SW 1271 (cell line): ENCODE measurements at places on chromosomes 12 and 14.

DNA sequence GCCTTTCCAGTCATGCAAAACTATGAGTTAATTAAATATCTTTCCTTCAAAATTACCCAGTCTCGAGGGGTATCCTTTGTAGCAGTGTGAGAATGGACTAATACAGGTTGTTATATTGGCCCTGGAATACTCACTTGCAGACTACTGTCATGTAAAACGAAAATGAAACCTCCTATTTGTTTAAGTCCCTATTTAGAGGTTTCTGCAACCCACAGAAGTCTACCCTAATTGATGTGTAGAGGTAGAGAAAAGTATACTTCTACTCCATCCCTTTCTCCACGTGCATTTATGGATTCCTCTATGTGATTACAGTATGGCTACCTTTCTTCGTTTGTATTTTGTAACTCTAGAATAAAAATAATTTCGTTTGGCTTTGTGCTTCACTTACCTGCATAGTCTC, 371.1 kb downstream of the FSCB start:
- DNase-seq, result no peak

- no peak for DNase-seq
Measured at GRCh38 chr14:101286271-101287018, 274.9 kb upstream of the DIO3 start.

- no peak for DNase-seq
Measured at GRCh38 chr12:66482351-66483203, 180.3 kb downstream of the HELB start.

DNA sequence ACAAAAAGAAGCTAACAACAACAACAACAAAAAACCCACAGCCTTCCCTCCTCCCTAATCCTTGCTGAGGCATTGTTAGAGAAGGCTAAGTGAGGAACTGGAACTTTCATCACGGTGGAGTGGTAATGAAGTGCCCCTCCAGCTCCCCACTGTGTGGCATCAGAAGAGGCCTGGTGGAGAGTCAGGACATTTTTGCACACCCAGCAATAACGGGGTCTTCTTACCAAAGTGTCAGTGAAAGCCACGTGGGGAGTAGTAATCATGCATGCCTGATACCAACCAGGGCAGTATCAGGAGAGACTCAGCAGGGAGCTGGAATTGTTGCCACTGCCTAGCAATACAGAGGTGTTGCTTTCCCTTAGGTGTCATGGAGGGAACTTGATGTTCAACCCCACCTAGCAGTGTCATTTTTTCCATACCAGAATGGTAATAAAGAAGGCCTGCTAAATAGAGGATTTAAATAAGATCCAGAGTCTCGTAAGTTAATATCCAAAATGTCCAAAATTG, 299.7 kb upstream of the RGS6 start:
- no peak for DNase-seq

DNA sequence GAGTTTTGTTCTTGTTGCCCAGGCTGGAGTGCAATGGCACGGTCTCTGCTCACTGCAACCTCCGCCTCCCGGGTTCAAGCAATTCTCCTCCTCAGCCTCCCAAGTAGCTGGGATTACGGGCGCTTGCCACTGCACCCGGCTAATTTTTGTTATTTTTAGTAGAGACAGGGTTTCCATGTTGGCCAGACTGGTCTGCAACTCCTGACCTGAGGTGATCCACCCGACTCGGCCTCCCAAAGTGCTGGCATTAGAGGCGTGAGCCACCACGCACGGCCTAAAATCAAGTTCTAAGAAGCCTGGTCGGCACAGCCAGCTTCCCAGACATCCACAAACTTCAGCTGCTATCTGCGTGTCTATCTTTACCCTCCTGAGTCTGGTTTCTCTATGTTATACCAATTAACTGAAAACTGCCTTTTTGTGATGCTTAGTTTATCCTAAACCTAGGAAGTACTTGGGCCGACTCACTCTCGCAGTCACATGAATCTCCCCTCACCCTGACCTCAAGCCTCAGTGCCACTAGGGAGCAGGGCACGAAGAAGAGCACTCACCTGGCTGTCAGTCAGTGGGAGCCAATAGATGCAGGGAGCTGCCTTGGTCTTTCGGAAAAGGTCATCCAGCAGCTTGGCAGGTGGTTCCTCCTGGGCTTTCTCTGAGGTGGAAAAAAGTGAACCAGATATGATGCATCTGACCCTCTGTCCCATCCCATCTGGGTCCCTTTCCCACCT, 3.4 kb upstream of the CDH24 start:
- DNase-seq, result no peak

GRCh38 chr14:53526200-53526599, 373.1 kb upstream of the DDHD1 start:
- no peak for DNase-seq

DNA sequence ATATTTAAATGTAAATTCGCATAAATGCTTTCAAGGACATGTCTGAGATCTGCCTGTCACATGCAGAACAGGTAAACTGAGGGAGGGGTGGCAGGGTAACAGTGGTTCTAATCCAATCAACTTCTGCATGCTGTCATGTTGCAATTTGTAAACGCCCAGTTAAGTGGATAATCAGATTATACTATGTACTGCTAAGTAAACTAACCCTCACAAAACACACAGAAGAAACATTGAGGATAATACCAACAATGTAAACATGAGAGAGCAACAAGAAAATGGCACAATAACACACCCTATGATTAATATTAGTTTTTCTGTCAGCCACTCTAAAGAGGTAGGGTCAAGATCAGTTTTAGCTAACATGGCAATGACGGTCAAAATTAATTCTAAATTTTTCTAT, 123.7 kb downstream of the KIF21A start:
- DNase-seq, result no peak

DNA sequence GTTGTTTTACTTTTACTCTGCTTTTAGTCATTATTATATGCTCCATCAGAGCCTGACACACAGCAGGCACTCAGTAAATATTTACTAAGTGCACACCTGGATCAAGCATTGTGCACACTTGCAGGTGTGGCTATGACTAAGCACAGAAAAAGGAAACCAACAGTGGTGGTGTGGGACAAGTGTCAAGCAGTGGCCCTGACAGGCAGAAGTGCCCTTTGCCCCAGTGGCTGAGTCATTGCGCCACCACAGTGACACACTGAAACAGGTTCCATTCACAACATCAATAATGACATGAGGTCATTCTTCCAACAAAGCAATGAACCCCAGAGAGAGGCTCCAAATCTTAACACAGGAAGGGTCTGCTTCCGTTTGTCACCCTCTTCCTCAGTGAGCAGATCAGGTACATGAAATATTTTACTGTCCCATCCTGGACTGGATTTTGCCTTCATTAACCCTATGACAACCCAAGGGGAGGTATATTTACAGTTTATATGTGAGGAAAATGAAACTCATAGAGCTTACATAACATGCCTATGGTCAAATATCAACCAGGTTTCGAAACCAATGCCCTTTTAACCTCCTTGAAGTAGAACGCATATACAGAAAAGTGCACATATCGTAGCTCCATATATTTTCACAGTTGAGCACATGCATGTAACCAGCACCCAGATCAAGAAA, 82.6 kb upstream of the GTF2A1 start:
- DNase-seq, result no peak

DNA sequence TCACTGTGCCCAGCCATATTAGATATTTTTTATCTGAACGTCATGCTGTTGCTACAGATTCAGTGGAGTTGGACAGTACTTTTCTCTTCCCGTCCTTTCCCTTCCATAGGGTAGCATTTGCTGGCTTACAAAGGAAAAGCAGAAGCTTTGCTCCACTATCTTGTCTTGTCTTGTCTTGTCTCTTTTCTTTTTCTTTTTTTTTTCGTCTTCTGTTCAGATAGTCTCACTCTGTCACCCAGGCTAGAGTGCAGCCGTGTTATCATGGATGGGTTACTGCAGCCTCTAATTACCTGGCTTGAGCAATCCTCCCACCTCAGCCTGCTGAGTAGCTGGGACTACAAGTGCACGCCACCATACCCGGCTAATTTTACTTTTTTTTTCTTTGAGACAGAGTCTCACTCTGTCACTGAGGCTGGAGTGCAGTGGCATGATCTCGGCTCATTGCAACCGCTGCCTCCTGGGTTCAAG, 21.1 kb downstream of the OR10G3 start:
- DNase-seq, result no peak

GRCh38 chr12:91778938-91779400, 366.7 kb downstream of the BTG1 start:
- peak; percentile 83 for DNase-seq

DNA sequence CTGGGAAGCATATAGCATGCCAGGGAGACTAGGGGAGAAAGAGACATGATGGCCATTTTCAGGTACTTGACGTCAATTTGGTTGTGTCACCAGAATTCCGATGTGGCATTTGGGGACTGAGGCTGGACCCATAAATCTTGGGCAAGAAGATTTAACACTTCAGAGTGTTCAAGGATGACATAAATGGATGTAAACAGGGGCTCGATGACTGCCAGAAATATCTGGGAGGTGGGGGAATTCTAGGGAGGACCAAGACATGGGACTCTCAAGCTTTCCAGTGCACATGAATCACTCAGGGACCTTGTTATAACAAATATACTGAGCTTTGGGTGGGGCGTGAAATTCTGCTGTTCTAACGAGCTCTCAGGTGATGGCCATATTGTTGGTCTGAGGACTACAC, 17.8 kb downstream of the HAL start:
- DNase-seq, result no peak

DNA sequence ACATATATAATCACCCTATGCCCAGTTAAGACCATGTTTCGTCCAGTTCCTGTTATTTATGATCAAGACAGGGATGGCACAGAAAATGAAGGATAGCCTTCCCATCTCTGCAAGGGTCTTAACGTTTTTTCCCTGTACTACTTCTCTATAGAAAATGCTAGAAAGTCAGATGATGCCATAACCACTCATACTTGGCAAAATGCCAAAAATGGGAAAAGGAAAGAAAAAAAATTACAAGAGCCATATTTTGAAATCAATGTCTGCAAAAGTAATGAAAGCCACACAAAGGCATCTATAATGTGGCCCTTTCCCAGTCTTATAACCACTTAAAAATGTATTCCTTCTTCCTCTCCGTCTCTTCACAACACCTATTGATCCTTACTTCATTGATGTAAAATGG, 1.8 kb upstream of the MYL6B start:
- DNase-seq, result no peak

DNA sequence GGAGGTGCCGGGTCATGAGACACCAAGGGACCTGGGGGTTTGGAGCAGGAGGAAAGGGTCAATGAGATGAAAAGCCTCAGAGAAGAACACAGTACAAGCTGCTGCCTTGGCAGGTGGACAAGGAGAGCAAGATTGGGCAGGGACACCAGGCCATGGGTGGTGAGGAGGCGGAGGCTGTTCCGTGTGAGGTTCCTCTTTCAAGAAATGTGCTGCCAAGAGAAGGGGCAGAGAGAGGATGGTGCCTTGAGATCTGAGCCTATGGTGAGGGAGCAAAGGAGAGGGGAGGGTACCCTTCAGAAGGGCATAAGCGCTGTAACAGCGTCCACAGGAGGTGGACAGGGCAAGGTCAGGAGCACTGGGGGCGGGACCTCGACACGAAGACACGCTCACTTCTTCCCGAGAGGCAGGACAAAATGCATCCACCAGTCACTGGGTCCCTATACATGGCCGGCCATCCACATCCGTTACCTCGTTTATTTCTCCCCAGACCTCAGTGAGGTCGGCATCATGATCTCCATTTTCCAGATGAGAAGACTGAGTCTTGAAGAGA, 100.2 kb downstream of the B4GALNT3 start:
- no peak for DNase-seq

DNA sequence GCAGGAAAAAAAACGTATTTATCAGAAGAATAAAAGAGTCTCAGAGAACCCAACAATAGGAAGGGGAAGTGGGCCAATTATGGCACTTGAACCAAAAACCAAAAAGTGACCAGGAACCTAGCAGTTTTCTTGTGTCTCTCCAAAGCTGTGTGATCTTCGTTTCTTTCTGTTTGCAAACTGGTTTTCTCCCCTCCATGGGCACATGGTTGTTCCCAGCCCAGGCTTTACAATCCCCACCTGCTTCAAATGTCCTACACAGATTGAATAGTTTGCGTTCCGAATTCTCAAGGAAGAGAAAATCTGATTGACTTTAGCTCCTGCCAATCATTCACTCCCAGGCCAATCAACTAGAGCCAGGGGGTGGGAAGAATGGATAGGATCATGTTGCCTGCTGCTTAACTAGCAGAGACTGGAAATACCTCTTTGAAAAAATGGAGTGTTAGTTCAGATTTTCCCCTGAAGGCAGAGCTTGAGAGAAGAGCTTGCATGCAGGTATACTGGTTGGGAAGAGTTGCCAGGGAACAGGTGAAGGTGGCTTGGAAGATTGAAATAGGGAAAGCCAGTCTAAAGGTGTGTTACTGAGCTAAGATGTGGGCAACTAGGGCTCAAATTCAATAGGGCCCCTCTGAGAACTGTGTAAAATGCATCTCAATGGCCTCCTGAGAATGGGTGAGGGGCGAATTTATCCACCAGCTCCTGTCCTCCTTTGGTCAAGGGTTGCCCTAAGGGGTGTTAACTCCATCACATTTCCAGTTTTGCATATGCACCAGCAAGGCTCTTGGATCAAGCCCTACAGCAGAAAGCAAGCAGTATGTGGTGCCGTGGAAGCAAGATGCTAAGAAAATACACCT, 106.4 kb upstream of the SRRM4 start:
- DNase-seq, result no peak

DNA sequence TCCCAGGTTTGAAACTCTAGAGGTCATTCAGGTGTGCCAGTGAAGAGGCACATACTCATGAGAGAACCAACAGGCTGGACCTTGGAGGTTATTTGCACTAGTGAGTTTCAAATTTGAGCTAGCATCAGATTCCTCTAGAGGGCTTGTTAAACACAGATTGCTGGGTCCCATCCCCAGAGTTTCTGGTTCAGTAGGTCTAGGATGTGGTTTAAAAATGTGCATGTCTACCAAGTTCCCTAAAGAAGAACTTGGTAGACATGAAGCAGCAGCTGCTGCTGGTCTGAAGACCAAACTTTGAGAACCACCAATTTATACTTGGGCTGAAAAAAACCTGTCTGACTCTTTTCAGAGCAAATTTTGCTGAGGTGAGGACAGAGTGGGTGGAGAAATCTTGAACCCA, 61.7 kb downstream of the SUSD6 start:
- DNase-seq, result no peak

- DNase-seq, result no peak
Measured at GRCh38 chr12:124130691-124131591, 157.9 kb downstream of the ZNF664 start.
